ENCODE measurements at places on chromosomes 2 and 18.
A peak's percentile ranks its signal among the peaks of the same experiment; 100 is the strongest.

GRCh38 chr2:209125291-209125690 is 298.6 kb upstream of the MAP2 start:
- no peak for DNase-seq

- no peak for DNase-seq
These were observed 83.5 kb downstream of the NCKAP1 start for GRCh38 chr2:182954789-182955188.

DNA sequence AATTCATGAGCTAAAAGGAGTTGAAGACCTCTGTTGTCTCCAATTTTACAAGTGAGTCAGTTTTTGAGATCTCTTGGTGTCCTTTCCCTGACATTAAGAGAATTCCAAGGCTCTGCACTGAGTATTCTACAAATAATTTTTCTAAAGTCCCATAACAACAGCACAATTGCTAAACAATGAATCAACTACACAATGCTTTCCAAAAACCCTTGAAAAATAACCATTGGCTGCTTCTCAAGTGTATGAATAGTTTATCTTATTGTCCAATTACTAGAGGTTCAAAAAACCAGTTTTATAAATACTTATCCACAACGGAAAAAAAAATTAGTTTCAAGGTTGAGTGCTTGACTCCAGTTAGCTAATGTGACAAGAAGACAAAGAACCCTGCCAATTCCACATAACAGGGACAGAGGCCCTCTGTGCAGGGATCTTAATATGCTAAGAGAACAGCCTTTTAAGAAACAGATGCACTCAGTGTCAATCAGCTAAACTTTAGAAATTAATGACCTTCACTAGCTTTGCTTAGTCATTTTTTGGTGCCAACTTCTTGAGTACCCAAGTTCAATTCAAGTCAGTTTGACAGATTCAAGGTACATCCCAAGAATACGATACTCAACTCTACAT is 266.6 kb upstream of the CYP26B1 start:
- DNase-seq = no peak

- DNase-seq = no peak
These were observed 172.5 kb downstream of the KLHL29 start for GRCh38 chr2:23557455-23557854.

DNA sequence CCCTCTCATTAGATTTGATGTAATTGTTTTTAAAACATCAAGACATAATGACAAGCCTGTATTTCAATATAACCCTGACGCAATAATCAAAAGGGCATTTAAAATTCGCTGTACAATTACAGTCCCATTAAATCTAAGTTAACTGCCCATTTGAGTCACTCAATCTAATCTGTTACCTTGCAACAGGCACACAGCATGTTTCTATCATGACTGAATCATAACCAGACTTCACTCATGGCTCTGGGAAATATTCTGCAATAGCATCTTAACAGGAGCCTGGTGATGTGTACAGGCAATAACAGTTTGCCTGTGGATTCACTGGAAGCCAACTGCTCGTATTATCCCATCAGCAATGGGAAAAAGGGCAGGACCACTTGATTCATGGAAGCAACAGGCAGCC is 142.3 kb upstream of the NCKAP5 start:
- no peak for DNase-seq

DNA sequence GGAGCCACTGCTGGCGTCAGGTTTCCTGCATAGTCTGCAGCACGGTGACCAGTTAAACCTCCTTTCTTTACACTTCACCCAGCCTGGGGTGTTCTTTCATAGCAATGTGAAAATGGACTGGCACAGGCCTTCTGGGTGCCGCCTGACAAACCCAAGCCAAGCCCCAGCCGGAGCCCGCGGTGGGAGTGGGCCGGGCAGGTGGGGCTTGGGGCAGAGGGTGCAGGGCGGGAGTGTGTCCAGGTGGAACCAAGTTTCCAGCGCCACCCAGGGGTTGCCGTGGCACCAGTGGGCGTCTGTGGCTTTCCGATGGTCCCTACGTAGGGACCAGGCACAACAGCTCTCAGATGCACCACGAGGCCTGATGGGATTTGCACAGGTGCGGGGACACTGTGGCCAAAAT is 75.8 kb downstream of the RTP5 start:
- no peak for DNase-seq

- no peak for DNase-seq
These were observed 21.1 kb downstream of the METTL8 start for GRCh38 chr2:171412571-171413175.

DNA sequence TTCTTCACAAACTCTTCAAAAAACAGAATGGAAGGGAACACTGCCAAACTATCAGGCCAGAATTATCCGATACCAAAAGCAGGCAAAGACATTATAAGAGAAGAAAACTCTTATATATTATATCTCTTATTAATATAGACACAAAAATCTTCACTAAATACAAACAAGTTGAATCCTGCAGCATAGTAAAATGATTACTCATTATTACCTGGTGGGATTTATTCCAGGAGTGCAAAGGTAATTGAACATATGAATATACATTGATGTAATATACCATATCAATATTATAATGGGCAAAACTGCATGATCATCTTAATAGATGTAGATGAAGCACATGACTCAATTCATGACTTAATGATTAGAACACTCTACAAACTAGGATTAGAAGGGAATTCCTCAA is 25.1 kb downstream of the ABCB11 start:
- DNase-seq = no peak

DNA sequence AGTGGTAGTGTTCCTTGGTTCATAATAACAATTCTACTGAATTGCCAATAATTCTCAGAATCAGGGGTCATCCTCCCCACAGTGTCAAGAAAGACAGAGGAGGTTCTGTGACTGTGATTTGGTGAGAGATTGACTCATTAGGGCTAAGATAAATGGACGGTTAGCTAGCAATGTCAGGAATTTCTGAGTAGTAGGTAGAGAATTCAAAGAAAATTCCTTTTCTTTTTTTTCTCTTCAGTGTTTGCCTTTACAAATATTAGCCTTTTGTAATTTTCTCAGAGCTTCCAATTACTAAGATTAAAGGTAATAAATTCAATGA is 16.8 kb upstream of the CRIM1 start:
- peak; percentile 49 for DNase-seq

DNA sequence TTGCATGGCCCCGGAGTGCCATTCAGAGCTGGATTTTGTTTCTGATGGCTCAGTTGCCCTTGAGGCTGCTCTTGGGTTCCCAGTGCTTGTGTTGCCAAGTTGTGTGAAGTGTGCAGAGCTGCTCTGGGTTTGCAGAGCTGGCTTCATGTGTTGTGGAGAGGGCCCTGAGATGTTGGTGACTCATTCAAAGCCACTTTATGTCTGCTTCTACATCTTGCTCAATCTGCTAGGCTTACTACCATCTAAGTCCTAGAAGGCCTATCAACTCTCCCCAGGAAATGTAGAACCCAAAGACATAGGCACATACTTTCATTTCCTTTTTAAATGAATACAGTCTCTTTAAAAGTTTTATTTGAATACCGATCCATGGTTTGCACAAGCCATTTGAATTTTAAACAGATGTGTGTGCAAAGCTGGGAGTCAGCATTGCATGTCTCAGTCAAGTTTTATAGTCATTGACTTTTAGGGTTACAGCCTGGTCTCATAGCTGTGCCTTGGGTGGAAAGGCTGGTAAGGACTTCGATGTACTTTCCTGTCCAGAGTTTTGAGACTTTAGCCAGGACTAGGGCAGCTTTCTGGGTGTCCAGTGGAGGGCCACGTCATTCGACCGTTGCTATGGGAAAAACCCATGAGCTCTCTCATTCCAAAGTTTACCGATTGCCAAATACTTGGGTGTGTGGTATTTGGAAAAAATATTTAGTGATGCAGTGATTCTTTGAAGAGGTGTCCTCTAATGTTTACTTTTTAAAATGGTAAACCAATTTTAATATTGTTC is 105.0 kb downstream of the LTBP1 start:
- DNase-seq = peak; percentile 47

GRCh38 chr2:26384183-26384582 is 17.5 kb upstream of the DRC1 start:
- DNase-seq = no peak

DNA sequence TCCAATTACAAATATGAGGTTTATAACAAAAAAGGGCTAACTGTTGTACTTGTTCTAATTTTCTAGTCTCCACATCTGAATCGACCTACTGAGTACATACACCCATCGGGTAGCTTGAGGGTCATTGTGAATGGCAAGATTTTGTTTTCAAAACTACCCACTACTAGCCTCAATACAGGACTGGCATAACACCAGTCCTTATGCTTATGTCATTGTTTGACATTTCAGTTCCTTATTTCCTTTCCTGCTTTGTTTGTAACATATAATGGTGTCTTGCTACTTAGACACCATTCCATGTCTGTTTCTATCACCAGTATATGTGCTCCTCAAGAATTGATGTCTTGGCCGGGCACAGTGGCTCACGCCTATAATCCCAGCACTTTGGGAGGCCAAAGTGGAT is 86.0 kb downstream of the EPHA4 start:
- DNase-seq = no peak

DNA sequence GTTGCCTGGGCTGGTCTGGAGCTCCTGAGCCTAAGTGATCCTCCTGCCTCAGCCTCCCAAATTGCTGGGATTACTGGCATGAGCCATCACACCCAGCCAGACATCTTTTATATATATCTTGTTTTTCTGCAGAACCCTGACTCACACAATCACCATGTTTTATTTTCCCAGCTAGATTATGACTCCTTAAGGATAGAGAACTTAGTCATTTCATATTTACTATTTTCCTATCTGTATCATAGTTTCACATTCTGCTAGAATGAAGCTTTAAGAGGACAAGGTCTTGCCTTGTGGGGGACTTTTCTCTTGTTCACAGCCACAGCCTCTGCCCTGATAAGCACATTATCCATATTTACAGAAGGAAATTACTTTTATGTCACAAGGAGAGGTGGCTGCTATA is 73.9 kb downstream of the LBH start:
- DNase-seq = peak; percentile 25

GRCh38 chr2:105787376-105788318 is 42.9 kb downstream of the NCK2 start:
- DNase-seq = no peak

GRCh38 chr2:197515315-197515738 is 539 bp upstream of the MOB4 start:
- peak; percentile 30 for DNase-seq

GRCh38 chr2:207807516-207807915 is 37.8 kb upstream of the FZD5 start:
- no peak for DNase-seq

GRCh38 chr2:128008074-128008672 is 19.7 kb downstream of the SAP130 start:
- DNase-seq = no peak

GRCh38 chr18:56691530-56691929 is 40.4 kb downstream of the WDR7 start:
- no peak for DNase-seq

- DNase-seq = peak; percentile 86
These were observed 29.6 kb upstream of the RNU4ATAC start for GRCh38 chr2:121501031-121501430.

GRCh38 chr2:205650931-205651330 is 31.4 kb upstream of the NRP2 start:
- DNase-seq = no peak

- peak; percentile 92 for DNase-seq
These were observed 35.3 kb upstream of the PPP1CB start for GRCh38 chr2:28716265-28716865.

DNA sequence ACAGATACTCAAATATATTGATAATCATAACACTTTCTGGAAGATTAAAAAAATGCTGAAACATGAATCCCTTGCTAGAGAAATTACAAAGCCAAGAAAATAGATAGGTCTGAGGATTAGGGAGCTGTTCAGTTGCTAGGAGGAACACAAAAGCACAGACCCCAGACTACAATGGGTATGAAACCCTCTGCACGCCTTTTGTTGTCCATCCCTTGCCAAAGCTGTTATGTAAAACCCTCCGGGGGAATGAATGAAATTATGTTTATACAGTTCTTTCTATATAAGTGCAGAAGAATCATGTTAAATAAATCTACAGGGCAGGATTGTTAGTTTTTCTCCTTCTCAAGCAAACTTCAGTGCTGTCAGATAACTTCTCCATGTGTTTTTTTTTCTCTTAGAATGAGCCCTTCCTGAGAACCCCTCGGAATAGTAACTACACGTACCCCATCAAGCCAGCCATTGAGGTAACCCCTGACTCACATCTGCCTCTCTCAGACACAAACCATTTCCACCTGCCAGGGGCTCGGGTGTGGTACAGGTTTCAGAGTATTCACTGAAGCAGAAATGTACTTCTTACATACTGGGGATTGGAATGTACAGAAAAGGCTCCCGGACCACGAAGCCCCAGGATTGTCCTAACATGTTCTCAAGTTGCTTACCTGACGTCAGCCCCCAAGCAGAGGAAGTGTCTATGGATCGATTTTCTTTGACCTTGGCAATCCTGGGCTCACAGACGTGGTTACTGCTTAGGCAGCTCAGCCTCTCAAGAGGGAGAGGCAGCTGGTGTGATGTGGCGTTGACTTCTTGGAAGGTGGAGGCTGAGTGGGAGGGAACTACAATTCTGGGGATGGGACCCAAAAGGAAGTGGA is 118.0 kb downstream of the PLB1 start:
- DNase-seq = peak; percentile 99

GRCh38 chr18:35463050-35463449 is 34.7 kb downstream of the INO80C start:
- DNase-seq = peak; percentile 26

DNA sequence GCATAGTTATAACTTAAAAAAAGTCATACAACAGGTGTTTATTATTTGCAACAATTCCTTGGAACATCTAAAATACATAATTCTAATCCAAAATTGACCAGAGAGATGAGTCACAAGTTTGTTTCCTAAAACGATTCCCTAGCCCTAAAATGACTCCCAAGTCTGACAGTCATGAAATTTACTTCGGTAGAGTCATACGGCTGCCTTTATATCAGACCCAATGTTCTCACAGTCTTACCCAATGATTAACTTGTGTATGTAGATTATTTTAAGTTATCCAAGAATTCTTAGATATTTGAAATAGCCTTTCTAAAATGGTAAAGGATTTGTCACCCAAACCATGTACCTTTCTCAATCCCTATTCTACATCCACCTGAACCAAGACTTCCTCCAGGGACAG is 174.9 kb downstream of the LAMA1 start:
- DNase-seq = no peak

- DNase-seq = peak; percentile 80
These were observed 15.2 kb downstream of the RAMP1 start for GRCh38 chr2:237874585-237875161.

DNA sequence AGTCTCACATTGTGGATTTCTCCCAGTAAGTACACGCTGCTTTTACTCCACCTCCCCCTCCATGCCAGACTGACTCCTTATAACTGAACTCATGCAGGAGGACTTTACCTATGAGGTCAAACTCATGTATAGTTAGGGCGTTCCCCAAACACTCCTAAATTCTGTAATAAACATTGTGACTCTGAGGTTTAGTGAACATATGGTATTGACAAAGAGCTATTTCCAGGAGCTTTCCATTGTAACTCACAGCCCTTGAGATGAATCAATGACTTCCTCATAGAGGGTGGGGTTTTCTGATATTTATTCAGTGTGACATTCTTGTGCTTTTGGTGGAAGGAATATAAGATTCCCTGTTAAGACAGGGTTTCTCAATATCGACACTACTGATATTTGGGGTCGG is 337.4 kb upstream of the SLC14A2 start:
- no peak for DNase-seq

GRCh38 chr18:57004366-57005121 is 142.3 kb upstream of the BOD1L2 start:
- peak; percentile 67 for DNase-seq

- DNase-seq = peak; percentile 70
These were observed 125.5 kb upstream of the ZNF516 start for GRCh38 chr18:76620321-76621170.

Measured in astrocyte of the spinal cord (primary cell).